ENCODE measurements at places on chromosomes 11 and 22.

GRCh38 chr11:44524751-44525201 lies 40.7 kb upstream of the CD82 start:
- DNase-seq, result no peak

DNA sequence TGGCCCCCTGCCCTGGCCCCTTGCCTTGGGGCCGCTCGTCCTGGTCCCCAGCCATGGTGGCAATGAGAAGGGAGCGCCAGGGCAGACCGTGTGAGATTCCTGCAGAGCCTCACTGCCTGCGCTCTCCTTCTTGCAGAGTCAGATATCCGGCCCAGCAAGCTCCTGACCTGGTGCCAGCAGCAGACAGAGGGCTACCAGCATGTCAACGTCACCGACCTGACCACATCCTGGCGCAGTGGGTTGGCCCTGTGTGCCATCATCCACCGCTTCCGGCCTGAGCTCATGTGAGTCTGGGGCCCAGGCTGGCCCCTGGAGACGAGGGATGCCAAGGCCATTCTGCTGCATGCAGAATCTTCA lies 114.1 kb downstream of the MICAL2 start:
- DNase-seq, result peak; percentile 91

GRCh38 chr11:110061296-110061695 lies 31.9 kb upstream of the ZC3H12C start:
- DNase-seq, result no peak

DNA sequence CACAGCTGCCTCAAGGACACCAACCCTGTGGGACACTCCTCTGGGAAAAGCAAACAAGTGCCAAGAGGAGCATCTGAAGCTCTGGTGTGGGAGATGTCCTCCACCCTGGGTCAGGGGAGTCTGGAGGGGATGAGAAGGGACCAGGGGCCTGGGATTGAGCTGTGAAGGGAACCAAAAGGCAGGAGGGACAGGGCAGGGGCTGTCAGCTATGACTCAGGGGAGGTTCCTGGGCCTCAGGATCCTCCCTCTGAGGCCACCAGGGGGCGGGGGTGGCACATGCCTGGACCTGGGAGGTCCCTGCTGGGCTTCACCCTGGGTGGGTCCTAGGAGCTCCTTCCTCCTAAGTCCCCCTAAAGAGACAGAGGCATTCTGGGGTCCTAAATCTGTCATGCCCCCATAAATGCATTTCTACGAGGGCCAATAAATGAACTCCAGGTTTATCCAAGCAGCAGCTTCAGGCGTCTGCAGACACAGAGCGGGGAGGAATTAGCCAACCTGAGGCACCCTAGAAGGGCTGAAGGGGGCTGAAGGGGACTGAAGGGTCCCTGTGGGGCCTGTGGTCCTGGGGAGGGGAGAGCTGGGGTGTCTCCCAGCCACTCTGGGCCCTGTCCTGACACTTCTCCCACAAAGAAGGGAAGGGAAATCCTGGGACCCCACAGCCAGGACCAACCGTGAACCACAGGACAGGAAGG lies 31.9 kb upstream of the IGLL5 start:
- peak; percentile 47 for DNase-seq

DNA sequence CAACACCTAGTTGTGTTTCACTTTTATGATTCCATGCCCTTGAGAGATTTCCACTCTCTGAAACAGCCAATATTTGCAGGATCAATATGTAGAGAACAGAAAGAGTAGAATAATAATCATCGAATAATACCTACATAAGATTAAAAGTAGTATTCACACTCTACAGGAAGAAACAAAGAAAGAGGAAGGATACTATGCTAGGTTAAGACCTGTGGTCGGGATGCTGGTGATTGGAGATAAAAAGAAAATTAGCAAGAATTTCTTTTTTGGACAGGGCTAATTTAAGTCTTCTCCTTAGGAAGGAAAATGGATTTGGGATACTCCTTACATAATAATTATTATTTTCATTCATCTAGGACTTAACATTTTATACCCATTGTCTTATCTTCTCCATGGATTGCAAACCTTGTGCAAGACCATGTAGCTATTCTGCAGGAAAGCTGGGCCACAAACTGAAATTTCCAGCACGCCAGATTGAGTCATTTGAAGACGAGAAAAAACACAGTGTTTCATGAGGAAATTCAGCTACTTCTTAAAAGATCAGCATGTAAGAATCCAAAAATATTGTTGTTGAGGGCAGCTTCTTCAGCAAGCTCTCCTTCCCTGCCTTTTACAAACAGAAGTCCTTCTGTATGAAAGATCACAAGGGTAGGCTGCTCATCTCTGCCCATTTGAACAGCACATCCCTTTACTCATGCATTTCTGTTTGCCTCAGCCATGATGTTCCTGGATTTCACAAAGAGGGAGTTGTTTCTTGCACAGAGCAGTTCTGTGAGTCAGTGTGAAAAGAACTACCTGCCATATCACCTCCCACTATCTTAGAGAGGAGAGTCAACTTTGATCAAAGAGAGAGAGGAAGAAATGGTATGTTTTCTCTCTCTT lies 90.7 kb downstream of the FAM76B start:
- DNase-seq, result peak; percentile 22
